DND-41 (cell line): ENCODE measurements at places on chromosomes 12 and 14.

DNA sequence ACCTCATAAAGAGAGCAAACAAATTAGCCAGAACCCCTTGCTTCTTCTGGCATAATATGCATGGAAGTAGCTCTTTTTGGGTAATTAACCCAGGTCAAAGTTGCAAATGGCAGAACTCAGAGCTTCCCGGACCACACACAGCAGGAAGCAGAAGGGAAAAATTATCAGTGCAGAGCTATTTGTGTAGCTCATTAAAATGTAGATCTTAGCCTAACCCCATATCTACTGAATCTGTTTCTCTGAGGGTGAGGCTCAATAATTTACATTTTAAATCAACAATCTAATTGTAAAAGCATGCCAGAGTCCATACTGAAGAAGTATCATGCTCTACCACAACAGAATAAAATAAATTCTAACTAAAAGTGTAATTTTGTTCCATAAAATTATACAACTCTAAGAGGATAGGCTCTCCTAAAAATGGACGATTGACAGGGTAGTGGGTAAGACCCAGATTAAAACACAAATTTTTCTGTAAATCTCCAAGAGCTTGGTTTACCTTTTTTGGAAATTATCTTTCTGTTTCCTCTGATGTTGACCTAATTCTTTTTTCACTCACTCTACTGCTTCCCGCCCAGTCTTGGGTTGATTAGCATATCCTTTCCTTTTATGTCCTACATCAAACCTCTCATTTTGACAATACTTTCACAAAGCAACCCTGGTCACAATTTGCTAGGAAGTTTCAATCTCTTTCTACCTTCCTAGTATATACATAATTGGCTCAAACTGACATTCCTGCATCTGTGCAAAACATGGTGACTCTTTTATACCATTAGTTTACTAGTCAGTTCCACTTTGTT, 213.3 kb upstream of the SLC16A7 start:
- no peaks in the 10 kb centered on the region for H3K27me3 ChIP-seq
- no peak for DNase-seq
- H3K36me3 ChIP-seq, result no peaks in the 10 kb centered on the region
- no peak overlapping the region for H3K27ac ChIP-seq

DNA sequence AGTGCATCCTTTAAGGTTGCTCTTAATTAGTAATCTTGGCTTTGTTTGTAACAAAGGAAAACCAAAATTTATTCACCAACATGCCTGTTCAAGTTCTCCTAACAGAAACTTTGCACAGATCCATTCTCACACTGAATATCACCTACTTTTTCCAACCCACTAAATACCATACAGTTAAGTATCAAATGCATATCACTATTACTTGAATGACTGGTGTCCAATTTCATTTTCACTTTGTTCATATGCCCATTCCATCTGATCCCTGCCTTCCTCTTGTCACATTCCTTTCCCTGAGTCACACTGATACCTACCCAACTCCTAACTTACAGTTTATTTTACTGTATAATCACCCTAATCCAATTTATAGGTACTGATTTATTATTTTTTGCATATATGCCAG, 286.4 kb downstream of the NELL2 start:
- no peaks in the 10 kb centered on the region for H3K27me3 ChIP-seq
- no peak for DNase-seq
- H3K4me1 ChIP-seq, result no peaks in the 10 kb centered on the region
- H3K4me3 ChIP-seq, result no peak overlapping the region
- H3K27ac ChIP-seq, result no peak overlapping the region

DNA sequence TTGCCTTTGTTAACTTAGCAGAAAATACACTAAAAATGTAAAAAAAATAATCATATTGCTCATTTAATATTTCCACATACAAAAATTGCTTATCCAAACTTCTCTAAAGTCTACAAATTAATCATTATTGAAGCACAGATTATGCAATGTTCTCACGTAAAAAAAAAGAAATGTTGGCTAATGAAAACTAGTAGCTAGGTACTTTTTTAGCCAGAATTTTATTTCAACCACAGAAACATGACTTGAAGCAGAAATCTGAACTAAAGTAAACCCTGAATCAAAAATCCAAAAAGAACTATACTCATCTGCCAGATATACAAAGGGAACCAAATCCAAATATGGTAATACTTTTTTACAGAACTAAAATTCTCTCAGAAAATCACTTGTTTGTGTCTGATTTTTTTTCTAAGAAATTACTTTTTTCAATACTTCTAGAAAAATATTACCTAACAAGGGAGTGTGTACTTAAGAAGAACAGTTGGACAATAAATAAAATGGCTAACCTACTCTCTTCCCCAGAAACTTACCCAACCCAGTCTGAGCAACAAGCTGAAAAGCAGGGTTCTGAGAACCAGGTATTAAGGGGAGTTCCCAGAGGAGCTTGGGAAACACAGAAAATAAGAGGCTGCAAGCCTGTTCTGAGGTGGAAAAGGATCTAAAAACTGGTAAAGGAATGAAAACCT, 78.4 kb upstream of the RAP1B start:
- H3K27me3 ChIP-seq, result no peaks in the 10 kb centered on the region
- DNase-seq, result no peak
- no peaks in the 10 kb centered on the region for H3K36me3 ChIP-seq
- H3K4me1 ChIP-seq, result no peaks in the 10 kb centered on the region
- H3K4me3 ChIP-seq, result no peak overlapping the region

GRCh38 chr12:59084511-59085375, 164.4 kb upstream of the LRIG3 start:
- no peaks in the 10 kb centered on the region for H3K36me3 ChIP-seq
- H3K27me3 ChIP-seq, result no peaks in the 10 kb centered on the region
- H3K4me3 ChIP-seq, result no peak overlapping the region

DNA sequence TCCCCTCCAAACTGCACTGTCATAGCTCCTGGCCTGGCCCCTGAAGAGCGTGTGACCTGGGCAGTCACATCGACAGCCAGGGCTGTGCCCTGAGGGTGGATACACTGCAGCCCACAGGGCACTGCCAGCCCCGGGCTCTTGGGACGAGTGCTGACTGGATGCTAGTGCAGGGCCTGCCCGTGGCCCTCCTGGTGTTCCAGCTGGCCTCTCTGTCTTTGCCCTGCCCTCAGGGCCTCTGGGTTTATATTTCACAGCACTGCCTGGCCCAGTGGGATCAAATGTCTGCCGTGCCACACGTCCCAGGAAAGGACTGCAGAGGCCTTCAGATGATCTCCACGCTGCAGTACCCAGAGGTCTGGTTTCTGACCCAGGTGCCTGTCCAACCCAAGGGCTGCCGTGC, 10.1 kb upstream of the CCDC197 start:
- H3K27ac ChIP-seq, result no peak overlapping the region
- H3K27me3 ChIP-seq, result peaks cover 18% of the 10 kb centered on the region
- H3K36me3 ChIP-seq, result no peaks in the 10 kb centered on the region

DNA sequence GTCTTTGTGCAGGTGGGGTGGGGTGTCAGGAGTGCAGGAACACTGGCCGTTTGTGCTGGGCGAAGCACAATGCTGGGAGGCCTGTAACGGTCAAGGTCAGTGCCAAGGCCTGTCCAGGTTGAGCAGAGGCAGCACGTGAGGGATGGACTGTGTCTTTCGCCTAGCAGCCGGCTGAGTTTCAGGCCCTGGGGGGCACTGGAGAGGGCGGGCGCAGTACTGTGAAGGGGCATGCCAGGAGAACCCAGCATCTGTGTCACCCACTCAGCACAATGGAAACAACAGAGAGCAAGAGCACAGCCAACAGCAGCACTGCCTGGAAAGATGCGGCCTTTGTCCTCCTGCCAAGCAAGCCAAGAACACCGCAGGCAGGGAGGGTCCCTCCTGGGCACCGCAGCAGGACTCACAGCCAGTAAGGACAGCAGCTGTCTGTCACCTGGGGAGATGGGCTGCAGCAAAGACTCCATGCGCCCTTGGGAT, 25.2 kb downstream of the SLC25A47 start:
- H3K27ac ChIP-seq, result no peak overlapping the region
- H3K4me1 ChIP-seq, result no peaks in the 10 kb centered on the region
- H3K36me3 ChIP-seq, result peaks cover 63% of the 10 kb centered on the region

DNA sequence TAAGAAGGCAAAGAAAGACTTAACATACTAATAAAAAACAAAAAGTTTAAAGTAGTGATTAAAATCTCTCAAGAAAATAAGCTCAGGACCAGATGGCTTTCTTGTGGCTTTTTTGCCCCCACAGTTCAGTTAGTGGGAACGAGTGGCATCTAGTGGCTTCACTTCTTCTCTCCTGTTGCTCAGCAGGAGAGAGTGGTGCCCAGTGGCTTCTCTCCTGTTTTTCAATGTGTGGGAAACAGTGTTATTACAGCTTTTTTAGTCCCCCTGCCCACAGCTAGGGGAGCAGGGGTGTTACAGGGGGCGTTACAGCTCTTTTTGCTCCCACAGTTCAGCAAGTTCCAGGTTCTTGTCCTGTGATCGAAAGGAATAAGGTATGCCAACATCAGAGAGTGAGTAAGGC, 135.2 kb downstream of the RERGL start:
- peaks cover 20% of the 10 kb centered on the region for H3K4me1 ChIP-seq
- no peaks in the 10 kb centered on the region for H3K27me3 ChIP-seq
- peak; percentile 51 for DNase-seq
- H3K4me3 ChIP-seq, result no peak overlapping the region
- H3K36me3 ChIP-seq, result no peaks in the 10 kb centered on the region
- 0 out of 2 replicates have a peak overlapping the region, but pooled peaks have one; percentile 31 for H3K27ac ChIP-seq

DNA sequence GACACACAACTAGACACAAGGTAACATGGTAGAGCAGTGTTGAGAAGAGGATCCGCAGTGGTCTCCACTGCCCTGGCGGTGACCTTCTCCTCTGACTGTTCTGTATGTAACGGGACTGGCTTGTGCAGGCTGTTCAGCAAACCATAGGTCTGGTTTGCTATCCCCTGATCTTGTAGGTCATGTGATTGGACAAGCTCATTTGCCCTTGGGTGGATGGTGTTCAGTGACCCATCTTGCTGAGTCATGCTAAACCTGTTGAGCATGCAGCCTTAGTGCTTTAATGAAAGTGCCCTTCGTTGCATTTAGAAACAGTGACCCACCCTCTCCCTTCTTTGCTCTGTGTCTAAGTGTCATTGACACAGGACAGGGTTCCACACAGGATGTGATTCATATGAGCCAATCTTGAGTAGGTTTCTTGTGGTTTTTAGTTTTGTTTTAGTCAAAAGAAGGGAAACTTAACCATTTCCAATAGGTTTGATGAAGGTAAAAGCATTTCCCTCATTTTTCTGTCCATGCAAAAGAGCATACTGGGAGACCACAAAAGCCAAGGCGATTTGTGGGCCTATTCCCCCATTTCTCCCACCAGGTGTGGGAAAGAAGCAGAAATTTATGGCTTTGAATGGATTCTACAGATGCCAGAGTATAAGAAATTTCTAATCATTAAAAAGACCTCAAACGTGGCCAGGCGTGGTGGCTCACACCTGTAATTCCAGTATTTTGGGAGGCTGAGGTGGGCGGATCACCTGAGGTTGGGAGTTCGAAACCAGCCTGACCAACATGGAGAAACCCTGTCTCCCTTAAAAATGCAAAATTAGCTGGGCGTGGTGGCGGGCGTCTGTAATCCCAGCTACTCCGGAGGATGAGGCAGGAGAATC, 32.6 kb upstream of the HIF1A start:
- H3K4me1 ChIP-seq, result peaks cover 37% of the 10 kb centered on the region
- H3K4me3 ChIP-seq, result no peak overlapping the region
- peak; percentile 45 for DNase-seq
- no peaks in the 10 kb centered on the region for H3K27me3 ChIP-seq
- H3K36me3 ChIP-seq, result no peaks in the 10 kb centered on the region

GRCh38 chr14:74955229-74956026, at the start of gene PGF:
Gene PGF (minus strand): TSS chr14:74955597. CDS start chr14:74955242, 355 bp downstream.
- no peaks in the 10 kb centered on the region for H3K27me3 ChIP-seq
- DNase-seq, result no peak
- no peak within 1 kb of the TSS for H3K27ac ChIP-seq
- no peaks in the 10 kb centered on the region for H3K4me1 ChIP-seq

- no peak overlapping the region for H3K4me3 ChIP-seq
- no peak overlapping the region for H3K27ac ChIP-seq
- no peaks in the 10 kb centered on the region for H3K4me1 ChIP-seq
- H3K27me3 ChIP-seq, result peaks cover 62% of the 10 kb centered on the region
- no peaks in the 10 kb centered on the region for H3K36me3 ChIP-seq
- DNase-seq, result peak; percentile 7
Observed at GRCh38 chr14:24366721-24367513, 1.1 kb upstream of the NFATC4 start.

GRCh38 chr12:1691123-1692007, 495 bp downstream of the ADIPOR2 start:
- H3K27ac ChIP-seq, result peak overlapping the region; percentile 75
- peaks cover 45% of the 10 kb centered on the region for H3K4me1 ChIP-seq
- peaks cover 3% of the 10 kb centered on the region; the same call in 1 of the 2 replicates for H3K36me3 ChIP-seq
- H3K4me3 ChIP-seq, result peak overlapping the region; percentile 76
- peak; percentile 46 for DNase-seq

DNA sequence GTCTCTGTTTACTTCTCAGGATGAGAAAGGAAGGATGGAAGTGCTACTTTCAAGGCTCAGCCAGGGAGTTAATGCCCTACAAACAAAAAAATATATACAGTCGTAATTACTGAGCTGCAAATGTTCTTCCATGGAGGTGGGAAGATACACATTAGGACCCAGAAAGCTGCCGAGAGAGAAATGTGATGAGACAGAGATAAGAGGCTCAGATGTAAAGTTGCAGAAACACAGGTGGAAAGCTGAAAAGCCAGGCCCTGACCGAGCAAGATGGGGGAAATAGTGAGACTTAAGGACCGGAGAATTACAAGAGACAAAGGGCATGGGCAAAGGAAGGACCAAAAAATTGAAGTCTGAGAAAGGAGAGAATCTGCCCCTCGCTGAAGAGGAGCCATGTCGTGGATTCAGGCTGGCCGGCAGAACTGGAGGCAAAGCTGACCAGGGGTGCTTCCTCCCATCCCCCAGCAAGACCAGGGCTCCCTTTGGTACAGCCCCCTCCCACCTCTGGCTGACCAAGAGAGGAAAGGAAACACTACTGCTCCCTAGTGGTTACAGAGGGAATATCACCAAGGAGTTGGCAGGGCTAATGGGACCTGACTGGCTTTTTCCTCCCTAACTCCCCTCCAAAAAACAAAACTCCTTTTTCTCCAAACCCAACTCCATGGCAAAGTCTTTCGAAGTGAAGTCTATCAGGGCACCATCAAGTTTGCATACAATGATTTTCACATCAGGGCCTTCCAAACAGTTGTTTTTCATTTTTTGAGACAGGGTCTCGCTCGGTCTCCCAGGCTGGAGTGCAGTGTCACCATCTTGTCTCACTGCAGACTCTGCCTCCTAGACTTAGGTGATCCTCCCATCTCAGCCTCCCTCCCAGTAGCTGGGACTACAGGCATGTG, 12.1 kb downstream of the ZFHX2 start:
- H3K36me3 ChIP-seq, result no peaks in the 10 kb centered on the region
- H3K4me1 ChIP-seq, result no peaks in the 10 kb centered on the region
- H3K27me3 ChIP-seq, result no peaks in the 10 kb centered on the region
- DNase-seq, result peak; percentile 39

GRCh38 chr14:93715279-93715927, 72.9 kb downstream of the PRIMA1 start:
- H3K27ac ChIP-seq, result no peak overlapping the region
- H3K36me3 ChIP-seq, result no peaks in the 10 kb centered on the region
- no peak overlapping the region for H3K4me3 ChIP-seq
- H3K27me3 ChIP-seq, result peaks cover 3% of the 10 kb centered on the region
- no peak for DNase-seq
